DMS79 (cell line): ENCODE measurements at places on chromosomes 4 and X.

DNA sequence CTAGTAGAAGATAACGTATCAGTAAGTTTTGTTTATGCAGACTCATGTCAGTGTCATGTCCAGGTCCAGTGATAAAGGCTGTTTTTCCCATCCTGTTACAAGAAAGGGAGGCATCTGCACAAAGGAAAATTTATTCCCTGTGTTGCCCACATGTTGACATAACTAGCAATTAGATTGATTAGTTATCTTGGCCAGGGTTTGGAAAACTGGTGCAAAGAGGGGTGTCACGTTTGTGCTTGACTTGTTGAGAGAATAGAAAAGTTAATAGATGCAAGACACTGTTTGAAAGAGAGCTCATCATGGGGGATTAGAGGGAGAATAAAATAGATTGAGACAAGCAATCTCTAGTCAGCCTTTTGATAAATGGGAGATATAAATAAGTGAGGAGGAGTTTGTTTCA lies 1357.0 kb upstream of the AGA start:
- no peak for DNase-seq

- DNase-seq, result no peak
Observed at GRCh38 chr4:111283066-111283677, 660.3 kb upstream of the PITX2 start.

- peak; percentile 52 for DNase-seq
Observed at GRCh38 chrX:63560601-63561218, 209.6 kb upstream of the SPIN4 start.

- no peak for DNase-seq
Observed at GRCh38 chrX:11462136-11462535, 168.9 kb downstream of the AMELX start.

GRCh38 chrX:40780082-40780481 lies 44.7 kb upstream of the MED14 start:
- no peak for DNase-seq

DNA sequence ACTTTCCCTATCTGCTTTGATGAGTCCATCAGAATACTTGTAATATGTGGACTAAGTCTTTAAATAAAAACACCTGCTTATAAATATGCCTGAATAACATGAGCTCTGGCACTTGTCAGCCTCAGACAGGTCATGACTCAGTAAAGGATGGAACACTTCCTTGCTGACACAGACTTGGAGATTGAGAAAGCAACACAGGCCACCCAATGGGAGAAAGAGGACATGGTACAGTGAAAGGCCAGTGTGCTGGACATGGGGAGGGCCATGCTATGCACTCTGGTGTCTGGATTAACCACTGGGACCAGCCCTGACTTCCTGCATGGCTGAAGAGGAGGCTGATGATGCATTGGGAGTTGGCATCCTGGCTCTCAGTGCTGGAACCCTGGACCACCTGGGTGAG lies 149.5 kb downstream of the DHRSX start:
- no peak for DNase-seq

- DNase-seq, result no peak
Observed at GRCh38 chr4:38290366-38290765, 330.2 kb downstream of the PTTG2 start.

GRCh38 chrX:53357799-53358530 lies 64.5 kb downstream of the SMC1A start:
- no peak for DNase-seq

GRCh38 chr4:7429601-7430078 lies 5.1 kb downstream of the PSAPL1 start:
- no peak for DNase-seq

DNA sequence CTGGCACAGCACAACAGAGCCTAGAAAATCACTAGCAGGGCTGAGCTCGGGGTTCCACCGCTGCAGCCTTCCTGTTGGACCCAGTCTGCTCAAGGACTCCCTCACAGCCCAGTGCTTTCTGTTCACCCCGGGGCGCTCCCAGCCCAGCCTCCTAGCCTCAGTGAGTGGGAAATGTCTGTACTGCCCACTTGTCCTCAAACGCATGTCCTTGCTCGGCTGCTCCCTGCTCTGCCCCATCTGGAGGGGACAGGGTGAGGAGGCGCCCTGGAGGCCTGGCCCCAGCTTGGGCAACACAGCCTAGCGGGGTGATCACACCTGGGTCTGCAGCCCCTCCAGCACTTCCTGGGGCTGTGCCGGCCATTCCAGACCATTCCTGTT lies 11.9 kb upstream of the CCNQ start:
- no peak for DNase-seq

- DNase-seq, result no peak
Observed at GRCh38 chr4:112279025-112279881, 6.5 kb downstream of the TIFA start.
